ENCODE measurements at places on chromosomes 2 and 18.

DNA sequence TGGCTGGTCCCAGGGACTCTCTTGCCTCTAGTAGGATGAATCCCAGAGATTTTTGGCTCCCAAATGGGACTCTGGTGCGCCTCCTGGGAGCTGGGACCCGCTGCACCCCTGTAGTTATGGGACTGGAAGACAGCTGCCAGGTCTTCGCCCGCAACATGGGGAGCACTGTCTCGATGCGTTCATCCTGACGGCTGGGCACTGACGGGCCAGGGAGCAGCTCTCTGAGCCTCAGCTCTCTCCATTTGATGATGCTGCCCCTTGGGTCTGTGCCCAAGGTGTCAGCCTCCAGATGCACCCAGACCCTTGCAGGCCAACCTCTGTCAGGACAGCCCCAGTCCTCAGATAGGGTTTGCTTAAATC, 9.3 kb upstream of the ARMC9 start:
- DNase-seq, result no peak

DNA sequence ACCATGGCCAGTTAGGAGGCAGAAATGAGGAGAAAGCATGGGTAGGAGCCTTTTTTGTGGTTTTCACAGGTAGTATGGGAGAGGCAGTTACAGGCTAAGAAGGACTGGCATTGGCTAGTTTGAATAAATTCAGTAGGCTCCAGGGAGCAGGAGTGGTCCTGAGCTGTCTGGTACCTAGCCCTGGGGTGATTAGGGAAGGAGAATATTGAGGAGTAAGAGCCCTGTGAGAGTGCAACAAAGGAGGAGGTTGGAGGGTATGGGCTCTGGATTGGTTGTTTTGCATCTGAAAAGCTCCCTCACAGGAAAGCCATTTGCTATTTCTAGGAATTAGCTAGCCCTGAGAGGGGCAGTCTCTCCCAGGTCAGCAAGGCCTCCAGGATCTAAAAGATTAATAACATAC, 13.3 kb upstream of the TCF7L1 start:
- DNase-seq, result no peak

DNA sequence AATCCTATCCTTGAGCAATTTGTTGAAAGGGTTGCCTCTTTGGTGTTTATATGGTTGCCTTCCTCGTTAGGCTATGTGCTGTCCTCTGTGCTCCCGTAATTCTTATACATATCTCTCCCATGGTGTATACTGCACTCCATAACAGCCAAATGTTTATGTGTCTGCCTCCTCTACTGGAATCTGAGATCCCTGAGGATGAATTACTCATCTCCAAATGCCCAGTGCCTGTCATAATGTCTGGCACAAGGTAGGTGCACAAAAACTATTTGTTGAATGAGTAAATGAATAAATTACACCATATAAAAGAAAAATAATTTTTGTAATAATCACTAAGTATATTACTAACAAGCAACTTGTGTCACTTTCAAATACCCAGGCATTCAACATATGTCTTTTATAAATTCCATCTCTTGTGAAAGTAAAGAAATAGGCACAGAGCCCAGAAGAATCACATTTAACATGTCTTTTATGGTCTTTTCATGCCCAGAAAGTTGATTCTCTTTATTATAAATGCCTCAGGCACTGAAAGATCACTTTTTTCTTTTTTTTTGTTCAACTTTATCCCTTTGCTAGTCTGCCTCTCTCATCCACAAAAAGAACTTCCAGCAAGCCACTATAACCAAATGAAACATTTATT, 164.9 kb downstream of the CCDC148 start:
- no peak for DNase-seq

GRCh38 chr2:28729698-28730097, 21.9 kb upstream of the PPP1CB start:
- peak; percentile 24 for DNase-seq

DNA sequence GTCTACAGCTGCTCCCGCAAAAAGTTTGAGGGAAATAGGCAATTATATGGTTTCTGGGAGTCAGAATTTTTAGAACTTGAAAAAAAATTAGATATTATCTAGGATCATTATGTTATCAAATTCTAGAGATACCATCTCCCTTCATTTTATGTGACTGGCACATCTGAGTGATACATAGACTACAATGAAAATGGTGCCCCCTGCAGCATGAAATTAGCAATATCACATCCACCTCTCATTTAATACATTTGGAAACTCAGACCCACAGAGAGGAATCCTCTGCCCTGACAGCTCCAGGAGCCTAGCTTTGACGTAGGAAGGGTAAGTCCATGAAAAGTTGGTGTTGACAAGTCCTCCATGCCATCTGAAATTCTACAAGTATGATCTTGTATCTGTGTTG, 381.6 kb downstream of the SUCLG1 start:
- DNase-seq, result peak; percentile 39

DNA sequence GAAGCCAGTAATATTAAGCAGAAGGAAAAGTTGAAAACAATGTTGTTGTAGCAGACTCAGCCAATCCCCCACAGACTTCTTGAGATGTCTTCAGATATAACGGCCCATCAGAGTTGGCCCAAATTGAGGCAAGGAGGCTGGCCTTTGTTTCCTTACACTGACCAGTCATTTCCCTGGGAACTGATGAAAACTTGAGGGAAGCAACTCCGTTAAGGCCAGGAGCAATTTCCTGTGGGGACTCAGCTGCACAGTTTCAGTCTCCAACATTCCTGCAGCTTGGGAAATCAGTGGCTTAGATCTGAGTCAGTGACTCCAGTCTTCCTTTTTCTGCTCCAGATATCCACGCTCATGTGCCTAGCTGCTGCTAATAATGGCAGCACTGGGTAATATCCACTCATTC, 75.7 kb downstream of the FTCDNL1 start:
- DNase-seq, result no peak

- peak; percentile 90 for DNase-seq
Measured at GRCh38 chr2:25301453-25302352, 40.0 kb downstream of the DNMT3A start.

- no peak for DNase-seq
Measured at GRCh38 chr2:193774166-193774565, 1579.4 kb upstream of the TMEFF2 start.

DNA sequence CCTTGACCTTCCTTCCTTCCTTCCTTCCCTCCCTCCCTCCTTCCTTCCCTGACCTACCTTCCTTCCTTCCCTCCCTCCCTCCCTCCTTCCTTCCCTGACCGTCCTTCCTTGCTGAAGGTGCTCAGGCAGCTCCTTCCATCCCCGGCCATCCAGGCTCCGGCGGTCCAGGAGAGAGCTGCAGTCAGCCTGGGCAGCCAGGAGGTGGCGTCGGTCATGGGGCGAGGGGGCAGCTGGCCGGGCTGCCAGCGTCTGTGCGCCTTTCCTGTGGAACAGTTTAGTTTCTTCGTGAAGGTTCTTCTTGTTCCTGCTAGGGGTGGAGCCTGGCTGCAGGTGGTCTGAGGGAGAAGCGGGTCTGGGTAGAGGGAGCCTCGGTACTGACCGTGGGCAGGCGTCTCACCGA, 15.7 kb downstream of the GPR35 start:
- DNase-seq, result no peak

- peak; percentile 27 for DNase-seq
Measured at GRCh38 chr2:18077231-18077630, 198.8 kb downstream of the KCNS3 start.

GRCh38 chr2:186349508-186349907, 136.6 kb upstream of the ZC3H15 start:
- peak; percentile 59 for DNase-seq

DNA sequence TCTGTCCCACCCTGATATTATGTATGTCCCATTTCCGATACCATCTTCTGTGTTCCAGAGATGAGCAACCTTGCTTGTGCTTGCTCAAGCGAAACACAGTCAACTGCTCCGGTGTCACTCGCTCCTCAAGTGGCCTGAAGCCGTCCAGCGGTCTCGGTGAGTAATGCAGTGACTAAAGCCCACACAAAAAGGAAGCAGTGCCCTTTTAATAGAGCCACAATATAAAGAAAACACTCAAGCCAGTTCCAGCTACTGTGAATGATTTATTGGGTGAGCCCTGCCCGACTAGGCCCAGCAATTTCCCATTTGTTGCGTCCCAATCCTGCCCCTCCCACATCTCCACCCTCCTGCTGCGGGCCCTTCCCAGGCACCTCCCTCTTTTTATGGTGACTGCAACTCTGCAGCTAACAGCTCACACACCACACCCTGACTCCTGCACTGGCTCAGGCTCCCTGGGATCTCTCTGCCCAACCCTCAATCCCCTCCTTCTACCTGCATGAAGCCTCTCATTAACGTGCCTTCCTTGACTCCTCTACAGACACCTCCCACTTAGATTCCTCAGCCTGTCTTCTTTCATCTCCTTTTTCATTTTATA, 44.2 kb upstream of the DSC1 start:
- DNase-seq, result no peak

DNA sequence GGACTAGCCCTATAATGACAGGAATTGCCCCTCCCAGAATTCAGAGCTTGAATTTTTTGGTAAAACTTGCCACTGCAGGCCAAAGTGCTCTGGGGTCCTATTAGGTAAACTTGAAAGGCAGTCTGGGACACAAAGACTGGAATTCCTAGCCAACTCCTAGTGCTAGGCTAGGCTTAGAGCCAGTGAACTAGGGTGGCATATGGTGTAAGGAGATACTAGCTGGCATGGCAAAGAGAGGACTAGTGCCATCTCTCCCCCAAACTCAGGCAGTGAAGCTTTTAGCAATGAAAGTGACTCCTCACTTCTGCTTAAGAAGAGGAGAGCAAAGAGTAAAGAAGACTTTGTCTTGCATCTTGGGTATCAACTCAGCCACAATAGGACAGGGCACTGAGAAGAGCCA, 410.5 kb upstream of the CNTNAP5 start:
- no peak for DNase-seq

DNA sequence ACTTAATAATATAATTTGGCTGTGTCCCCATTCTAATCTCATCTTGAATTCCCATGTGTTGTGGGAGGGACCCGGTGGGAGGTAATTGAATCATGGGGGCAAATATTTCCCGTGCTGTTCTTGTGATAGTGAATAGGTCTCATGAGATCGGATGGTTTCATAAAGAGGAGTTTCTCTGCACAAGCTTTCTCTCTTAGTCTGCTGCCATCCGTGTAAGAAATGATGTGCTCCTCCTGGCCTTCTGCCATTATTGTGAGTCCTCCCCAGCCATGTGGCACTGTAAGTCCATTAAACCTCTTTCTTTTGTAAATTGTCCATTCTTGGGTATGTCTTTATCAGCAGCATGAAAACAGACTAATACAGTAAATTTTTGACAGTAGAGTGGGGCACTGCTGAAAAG, 102.5 kb upstream of the LTBP1 start:
- no peak for DNase-seq

DNA sequence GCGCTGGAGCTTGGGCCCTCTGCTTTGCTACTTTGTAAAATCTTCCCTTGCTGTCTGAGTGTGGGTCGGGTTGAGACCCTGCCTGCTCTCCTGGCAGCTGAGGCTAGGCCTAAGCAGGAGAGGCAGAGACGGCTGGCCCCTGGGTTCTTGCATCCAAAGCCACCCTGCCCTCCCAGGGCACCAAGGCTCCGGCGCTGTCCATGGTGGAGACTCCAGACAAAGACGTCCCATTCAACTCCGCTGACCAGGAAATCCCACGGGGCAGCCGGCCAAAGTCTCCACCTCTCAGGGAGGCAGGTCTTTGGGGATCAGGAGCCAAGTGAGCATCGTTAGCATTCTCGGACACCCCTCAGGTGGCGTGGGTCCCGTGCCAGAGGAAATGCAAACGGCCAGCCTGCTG, 2.6 kb upstream of the PRLH start:
- peak; percentile 72 for DNase-seq

- DNase-seq, result no peak
Measured at GRCh38 chr18:74243127-74243526, 48.6 kb downstream of the CYB5A start.

GRCh38 chr2:924701-925100, 25.9 kb upstream of the SNTG2 start:
- DNase-seq, result no peak

DNA sequence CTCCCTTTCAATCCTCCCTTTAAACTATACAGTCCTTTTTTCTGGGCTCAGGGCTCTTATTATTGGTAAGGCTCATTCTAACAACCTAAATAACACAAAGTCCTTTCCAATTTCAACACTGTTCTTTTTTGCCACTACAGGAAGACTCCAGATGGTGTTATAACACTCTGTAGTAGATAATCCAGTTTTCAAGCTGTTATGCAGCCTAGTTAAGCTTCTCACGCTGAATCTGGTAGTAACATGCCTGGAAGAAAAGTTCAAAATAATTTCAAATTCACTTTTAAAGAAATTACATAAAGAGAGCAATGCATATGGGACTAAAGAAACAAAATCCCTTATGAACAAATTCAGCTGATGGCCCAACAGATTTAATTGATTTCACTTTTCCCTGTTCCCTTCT, 3.2 kb upstream of the MPP4 start:
- DNase-seq, result no peak

DNA sequence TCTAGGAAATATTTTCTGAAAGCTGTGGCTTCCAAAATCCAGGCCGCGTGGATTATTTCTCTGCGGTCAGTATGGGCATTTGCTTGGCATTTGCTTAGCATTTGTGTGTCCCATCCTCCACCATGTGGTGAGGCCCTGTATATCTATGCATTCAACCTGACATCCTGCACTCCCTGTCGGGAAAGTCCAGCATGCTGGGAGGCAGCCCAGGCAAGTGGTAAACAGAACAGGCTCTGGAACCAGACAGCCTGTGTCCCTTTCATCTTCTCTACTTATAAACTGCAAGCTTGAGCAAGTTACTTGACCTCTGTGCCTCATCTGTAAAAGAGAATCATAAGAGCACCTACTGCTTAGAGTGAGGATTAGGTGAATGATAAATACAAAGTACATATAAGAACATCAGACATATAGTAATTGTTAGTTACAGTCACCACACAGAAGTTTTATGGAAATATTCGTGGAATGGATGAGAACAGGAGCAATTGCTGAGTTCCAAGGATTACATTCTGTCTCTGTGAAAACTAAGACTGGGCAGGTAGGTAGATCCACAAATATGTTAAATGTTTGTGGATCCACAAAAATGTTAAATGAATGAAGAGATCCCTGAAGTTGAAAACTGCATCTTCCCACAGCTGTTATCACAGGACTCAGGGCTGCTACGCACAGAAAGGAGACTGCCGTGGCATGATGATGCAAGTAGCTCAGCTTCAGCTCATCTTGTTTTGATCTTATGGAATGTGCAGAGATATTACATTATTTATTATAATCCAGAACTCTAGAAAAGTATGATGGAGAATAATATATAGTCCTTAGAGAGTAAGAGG, 317.0 kb upstream of the MMADHC start:
- no peak for DNase-seq

- DNase-seq, result peak; percentile 80
Measured at GRCh38 chr2:5695654-5696403, 3.6 kb downstream of the SOX11 start.
